GM03348 (cell line): ENCODE measurements at places on chromosomes 16 and 17.

DNA sequence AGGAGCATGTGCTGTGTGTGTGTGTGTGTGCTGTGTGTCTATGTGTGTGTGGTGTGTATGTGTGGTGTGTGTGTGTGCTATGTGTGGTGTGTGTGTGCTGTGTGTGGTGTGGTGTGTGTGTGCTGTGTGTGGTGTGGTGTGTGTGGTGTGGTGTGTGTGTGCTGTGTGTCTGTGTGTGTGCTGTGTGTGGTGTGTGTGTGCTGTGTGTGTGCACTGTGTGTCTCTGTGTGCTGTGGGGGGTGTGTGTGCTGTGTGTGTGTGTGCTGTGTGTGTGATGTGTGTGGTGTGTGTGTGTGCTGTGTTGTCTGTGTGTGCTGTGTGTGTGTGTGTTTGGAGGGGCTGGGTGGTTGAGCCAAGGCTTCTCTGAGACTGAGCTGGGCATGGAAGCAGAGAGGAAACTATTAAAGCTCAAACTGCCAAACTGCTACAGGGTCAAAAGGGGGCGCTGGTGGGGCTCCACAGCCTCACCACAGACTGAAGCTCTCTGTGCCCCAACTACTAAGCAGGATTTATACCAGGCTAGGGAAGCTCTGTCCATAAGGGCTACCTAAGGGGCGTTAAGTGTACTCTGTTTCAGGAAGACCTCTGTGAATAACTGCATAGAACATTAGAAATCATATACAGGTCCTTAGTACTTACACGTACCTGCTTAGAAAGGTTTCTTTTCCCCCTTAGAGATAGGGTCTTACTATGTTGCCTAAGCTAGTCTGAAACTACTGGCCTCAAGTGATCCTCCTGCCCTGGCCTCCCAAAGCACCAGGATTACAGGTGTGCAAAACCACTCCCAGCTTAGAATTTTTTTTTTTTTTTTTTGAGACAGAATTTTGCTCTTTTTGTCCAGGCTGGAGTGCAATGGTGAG is 27.8 kb upstream of the GHDC start:
- peak; percentile 68 for DNase-seq

DNA sequence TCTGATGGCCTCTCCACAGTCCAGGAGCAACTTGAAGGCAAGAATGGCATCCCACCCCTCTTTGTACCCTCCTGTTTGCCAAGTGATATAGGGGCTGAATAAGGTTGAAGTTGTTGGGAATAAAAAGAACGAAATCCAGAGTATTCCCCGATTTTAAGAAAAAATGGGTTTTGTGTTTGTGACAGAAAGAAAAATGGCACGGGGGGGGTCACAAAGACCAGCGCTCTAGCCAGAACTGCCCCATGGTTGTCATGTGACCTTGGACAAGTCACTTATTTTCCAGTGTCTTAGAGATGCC is 1.7 kb upstream of the HEXIM1 start:
- DNase-seq, result no peak

DNA sequence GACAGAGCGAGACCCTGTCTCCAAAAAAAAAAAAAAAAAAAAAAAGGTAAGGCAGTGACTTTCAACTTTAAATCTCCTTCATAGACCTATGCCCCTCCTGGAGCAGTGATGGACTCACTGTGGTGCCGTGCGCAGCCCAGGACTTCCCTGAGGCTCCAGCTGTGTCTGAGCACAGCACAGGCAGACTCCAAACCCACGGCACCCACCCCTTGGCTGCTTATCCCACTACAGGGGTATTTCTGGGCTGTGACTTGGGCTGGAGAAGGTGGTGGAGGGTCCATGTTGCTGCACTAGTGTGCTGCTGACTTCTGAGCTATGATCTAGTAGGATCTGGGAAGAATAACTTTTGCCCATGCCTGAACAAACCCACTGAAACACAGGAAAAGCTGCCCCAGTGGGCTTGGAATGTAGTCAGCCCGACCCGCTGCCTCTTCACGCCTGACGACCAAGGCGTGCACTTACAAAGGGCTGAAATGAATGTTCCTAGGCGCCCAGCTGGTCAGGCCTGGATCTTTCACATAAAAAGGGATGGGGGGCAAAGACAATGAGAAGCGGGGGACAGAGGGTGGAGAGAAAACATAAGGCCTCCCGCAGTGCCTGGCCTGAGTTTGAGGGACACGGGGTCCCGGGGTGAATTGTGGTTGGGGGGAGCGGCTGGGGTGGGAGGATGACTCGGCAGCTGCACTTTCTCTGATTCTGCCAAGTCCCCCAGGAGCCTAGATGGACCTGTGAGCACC is 83.0 kb downstream of the IRF8 start:
- no peak for DNase-seq

DNA sequence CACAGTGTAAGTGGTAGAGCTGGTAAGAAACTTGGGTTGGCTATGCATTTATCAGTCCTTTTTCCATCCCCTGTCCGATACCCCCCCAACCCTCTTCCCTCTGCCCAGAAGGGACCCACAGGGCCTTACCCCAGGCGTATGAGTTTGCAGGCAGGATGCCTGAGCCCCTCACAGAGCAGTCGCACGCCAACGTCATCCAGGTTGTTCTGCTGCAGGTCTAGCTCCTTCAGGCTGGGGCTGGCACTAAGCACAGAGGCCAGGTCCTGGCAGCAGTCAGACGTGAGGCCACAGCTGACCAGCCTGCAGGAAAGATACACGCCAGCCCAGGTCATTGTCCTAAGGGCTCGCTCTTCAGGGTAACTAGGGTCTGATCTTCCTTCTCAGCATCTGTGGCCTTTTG is 45.0 kb downstream of the NLRP1 start:
- DNase-seq, result no peak

DNA sequence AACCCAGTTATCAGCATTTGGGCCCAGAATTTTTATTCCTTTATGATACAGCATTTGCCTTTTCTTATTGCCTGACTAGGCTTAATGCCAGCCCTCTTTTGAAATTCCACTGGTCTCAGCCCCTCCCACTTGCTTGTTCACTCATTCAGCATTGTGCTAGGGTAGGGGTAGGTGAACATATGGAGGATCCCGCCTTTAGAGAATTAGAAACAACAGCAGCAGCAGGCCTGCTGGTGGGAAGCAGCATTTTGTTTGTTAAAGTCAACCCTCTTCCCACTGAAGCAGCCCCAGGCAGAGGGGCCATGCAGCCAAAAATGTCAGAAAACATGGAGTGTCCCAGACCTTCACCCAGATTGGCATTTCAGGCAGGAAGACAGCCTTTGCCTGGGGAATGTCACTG is 1355.2 kb downstream of the CDH8 start:
- no peak for DNase-seq
